Skin of body (tissue), 3 donors: ENCODE measurements at places on chromosomes 5 and 9.

DNA sequence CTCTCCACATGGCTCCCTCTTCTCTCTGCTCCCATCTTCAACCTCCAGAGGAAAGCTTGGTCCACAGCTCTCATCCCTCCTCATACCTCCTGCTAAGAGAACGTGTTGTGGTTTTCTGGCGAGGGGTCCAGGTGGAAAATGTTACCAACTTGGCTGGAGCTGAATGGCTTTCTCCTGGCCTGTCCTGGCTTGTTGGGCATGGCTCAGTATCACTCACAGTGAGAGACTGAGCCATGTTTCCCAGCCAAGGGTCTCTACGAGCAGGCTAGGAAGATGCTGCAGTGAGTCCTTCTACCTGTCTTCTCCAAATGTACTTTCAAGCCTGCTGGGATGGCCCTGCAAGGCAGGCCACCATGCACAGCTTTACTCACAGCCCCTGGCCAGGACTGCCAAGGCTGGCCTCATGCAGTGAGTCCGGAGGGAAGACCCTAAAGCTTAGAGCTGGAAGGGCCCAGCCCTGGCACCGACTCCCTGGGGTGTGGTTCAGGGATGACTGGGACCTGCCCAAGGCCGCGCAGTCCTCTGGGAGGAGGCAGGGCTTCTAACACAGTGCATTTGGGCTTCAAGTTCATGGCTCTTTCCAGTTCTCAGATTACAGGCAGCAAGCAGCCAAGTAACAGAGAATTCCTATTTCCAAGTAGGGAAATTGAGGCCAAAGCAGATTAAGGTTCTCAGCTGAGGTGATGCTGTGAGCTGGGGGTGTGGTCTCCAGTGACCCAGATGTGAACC lies 59.5 kb downstream of the COL27A1 start:
- DNase-seq, result no peak

DNA sequence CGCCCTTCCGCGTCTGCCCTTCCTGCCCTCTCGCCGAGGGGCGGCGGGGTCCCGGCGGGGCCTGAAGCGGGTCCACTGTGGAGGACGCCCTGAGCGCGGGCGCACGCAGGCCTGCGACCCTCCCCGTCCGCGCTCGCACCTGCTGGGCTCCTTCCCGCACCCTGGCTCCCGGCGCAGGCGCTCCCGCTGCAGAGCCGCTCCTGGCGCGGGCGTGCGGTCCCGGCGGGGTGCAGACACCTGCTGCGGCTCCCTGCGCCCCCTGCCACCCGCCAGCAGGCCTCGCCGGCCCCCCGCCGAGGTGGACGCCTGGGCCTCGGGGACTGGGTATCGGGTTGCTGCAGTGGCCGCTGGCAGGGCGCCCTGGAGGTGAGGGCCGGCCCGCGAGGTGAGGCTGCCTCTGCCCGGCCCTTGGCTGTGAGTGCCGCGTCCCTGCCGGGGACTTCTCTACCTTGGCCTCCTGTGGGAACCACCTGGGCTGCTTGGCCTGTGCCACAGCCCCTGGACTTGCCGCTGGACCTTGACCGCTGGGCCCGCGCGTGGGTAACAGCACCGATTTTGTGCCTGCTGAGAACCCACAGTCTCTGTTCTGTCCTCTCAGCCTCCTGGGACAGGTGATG lies 627 bp downstream of the ARRDC1 start:
- no peak for DNase-seq

GRCh38 chr5:68332556-68332955 lies 117.0 kb downstream of the PIK3R1 start:
- no peak for DNase-seq

DNA sequence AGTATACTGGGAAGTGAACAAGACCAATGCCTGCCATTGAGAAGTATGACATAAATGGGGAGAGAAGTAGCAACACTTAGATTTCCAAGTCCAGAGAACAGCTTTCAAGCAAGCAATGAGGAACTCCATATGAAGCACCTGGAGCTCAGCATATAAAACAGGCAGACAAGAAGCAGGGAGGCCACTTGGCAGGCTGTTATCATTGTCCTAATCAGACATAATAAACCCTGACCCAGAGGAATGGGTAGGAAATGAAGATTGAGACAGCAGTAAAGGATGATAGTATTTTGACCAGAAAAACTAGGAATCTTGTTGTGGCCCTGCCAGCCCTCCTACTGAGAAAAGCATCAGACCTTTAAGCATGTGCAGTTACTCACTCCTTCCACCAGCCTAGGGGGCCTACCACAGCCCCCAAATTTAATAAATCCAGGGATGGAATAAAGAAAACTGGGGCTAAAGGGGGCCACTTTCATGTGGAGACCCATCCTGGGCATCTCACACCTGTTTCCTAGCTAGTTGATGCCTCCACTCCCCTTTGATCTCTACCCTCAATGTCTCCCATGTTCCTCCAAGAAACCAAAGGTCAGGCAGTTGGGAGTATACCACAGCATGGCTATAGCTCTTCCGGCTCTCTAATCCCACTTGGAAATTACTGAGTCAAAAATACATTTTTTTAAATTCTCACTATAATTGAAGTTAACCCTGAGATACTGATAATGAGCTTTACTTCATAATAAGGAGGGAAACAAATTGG lies 135.1 kb downstream of the SIL1 start:
- no peak for DNase-seq

- DNase-seq, result no peak
Observed at GRCh38 chr5:22757776-22758175, 95.4 kb downstream of the CDH12 start.

DNA sequence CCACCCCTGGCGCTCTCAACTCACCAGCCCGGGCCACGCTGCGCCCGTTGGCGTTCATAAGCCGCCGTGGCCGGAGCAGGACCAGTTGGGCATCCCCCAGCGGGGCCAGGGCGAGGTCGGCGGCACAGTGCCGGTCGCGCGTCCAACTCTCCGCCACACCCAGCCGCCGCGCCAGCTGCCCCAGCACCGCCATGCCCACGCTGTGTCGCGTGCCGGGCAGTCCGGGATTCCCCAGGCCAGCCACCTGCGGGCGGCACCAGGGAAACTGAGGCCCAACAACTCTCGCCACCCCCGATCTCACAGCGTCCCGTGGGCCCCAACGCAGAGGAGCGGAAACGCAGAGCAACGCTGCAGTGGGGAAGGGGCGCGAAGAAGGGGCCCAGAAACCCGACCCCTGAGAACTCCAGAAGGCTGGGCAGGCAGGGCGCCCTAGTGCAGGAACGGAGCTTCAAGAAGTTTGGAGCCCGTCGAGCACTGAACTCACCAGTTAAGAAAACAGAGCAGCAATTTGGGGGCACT lies 453 bp downstream of the PTRH1 start:
- DNase-seq, result no peak

DNA sequence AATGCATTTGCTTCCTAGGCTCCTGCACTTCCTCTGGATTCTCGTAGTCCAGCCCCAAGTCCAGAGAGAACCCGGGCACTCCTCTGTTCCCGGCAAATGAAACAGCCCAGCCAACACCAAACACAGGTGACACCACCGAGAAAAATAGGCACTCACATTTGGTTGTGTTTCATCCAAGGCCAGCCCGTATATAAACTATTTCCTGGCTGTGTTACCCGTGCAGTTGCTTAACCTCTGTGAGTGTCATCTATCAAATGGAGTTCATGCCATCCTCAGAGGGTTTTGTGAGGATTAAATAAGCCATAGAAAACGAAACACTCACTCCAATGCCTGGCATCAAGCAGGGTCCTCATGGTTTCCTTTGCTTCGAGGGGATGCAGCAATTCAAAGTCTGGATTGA lies 115.2 kb downstream of the BOD1 start:
- DNase-seq, result no peak

DNA sequence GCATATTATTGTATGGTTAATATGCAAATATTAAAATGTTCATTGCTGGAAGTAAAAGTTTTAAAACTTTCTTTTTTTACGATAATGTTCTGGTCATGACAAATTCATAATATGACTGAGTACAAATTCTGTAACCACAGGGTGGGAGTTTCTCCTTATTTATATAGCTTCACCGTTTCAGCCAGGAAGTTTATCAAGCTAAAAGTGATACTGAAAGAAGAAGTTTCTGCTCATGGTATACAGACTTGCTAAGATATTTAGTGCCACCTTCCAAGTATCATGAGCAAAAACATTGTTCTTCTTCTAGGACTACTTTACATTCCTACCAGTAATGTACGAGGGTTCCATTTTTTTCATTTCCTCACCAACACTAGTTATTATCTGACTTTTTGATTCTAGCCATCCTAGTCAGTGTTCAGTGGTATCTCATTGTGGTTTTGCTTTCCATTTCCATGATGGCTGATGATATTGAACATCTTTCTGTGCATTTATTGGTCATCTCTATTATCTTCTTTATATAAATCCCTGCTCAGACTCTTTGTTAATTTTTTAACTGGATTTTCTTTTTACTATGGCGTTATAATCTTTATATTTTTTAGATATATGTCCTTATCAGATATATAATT lies 94.2 kb upstream of the PRRC1 start:
- no peak for DNase-seq

DNA sequence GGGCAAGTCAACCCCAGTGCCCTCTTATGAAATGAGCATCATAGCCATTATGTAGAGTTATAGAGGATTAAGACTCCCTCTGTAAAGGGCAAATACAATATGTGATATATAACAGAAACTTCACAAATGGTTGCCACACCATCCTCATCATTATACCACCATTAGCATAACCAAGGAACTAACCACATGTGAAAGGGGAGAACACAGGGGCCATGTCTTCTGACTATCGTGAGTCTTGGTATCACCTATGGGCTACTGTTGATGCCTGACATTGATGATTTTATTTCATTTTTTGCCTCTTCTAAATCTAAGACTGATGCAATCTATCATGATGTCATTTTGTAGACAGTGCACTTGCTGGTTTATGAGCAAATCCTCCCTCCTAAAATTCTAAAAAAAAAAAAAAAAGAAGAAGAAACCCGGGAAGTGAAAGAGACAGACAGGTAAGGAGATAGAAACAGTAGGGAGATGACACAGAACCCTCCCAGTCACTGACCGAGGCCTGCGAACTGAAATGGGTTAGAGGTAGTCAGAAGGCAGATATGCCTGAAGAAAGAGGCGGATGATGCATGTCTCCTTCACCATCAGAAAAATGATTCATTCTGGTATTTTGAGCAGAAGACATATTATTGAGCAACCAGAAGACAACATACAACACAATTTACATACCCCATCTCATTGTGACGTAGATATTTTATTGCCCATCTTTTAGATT lies 266.0 kb downstream of the DMAC1 start:
- no peak for DNase-seq

DNA sequence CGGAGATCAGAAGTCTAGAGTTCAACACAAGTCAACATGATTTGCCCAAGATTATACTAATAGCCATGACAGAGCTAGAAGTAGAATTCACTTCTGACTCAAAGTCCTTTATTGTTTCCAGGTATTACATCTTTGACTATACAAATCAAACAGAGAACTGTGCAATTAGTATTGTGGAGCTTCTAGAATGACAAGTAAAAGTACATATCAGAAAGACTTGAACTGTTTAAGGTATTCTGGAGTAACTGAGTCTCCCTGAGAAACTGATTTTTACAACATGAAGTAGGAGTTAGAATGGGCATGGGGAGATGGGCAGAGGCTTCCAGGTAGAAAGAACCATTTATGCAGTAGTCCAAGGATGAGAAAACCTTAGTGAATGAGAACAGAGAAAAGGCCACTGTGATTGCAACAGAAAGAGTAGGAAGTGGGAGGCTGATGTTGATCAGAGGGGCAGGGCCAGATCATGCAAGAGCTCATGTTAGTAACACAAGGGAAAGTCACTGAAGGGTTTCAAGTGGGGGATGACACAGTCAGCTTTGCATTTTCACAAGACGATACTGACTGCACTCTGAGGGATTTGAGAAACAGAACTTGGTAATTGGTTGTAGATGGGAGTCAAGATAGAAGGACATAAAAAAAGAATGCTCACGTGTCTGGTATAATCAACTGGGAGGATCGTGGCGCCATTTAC lies 280.7 kb downstream of the RFX3 start:
- no peak for DNase-seq

DNA sequence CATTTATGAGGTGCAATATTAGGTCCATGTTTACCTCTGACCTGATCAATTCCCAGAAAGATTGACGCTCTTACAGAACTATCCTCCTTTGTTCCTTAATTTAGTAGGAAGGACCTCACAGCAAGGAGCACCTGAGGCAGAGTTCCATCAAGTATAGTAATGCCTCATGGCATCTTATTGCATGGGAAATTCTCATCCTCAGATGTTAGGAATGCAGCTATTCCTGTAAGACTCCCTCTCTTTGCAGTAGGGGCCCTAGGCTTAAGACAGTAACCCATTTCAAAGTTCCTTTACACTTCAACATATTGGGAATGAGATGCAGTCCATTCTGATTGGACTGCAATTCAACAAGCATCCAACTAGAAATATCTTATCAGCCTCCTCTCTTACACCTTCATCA lies 69.8 kb downstream of the SLCO4C1 start:
- no peak for DNase-seq

DNA sequence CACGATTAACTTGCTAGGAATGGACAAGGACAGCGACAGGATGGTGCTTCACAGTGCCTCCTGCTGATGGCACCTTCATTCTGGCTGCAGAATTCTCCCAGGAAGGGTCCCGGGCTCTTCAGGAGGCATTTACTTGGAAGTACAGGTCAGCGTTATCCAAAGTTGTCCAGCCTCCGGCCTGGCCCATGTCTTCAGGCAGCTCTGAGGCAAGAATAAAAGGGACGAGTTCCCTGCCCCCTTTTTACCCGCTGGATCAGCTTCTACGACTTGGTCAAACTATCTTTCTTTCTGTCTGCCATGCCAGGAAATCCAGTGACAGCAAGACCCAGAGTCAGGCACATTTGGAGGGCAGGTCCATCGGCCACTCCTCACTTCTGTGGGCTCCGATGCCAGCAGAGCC lies 23.4 kb upstream of the GABBR2 start:
- no peak for DNase-seq

DNA sequence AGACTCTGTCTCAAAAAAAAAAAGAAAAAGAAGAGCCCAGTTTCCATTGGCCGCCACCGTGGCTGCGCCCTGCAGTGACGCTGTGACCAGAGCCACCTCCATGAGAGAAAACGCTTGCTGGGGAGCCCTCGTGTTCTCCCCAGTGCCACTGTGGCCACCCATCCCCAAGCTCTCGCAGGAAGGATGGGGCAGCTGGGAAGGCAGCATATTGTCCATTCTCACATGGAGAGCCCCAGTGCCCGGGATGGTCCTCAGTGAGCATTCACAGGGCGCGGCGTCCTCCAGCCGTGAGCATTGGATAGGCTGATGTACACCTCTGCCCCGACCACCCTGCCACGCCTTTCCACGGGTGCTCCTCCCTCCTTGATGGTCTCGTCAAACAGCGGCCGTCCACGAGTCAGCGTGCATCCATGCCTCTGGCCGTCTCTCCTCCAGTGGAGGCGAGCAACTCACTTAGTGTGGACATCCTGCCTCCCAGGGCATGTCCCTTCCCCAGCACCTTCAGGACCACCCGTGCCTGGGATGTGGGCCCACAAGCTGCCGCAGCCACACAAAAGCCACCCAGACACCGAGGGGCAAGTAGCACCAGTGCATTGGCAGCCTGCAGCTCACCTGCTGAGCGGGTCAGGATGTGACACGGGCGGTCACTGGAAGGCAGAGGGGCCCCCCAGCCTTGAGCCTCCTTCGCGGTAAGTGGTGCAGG lies 23.4 kb upstream of the SLC6A19 start:
- no peak for DNase-seq

GRCh38 chr9:137158625-137159024 lies 11.2 kb downstream of the LRRC26 start:
- DNase-seq, result no peak

GRCh38 chr5:32225445-32225844 lies 51.3 kb upstream of the GOLPH3 start:
- DNase-seq, result peak; percentile 29
